Effector CD8-positive, alpha-beta T cell (primary cell): ENCODE measurements at places on chromosomes 7 and 10.
A peak's percentile ranks its signal among the peaks of the same experiment; 100 is the strongest.

GRCh38 chr10:112951359-112952281 lies 1.6 kb downstream of the TCF7L2 start:
- peak; percentile 29 for DNase-seq

DNA sequence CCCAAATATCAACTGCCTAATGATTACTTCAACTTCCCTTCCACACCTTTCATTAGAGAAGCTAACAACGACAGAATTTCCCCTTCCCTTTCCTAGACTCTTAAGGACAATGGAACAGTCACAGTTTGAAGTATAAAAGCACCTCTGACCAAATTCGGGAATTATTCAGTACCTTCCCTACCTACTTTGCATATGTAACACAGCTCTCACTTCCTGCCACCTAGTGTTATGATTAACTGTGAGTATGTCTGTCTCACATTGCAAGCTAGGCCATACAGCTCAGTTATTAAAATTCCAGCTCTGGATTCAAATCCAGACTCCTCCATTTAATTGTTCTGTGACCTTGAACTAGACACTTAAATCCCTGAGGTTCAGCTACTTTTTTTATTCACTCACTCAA lies 44.8 kb upstream of the HPSE2 start:
- no peak for DNase-seq

GRCh38 chr10:28111712-28112111 lies 112.8 kb upstream of the ODAD2 start:
- DNase-seq = no peak

DNA sequence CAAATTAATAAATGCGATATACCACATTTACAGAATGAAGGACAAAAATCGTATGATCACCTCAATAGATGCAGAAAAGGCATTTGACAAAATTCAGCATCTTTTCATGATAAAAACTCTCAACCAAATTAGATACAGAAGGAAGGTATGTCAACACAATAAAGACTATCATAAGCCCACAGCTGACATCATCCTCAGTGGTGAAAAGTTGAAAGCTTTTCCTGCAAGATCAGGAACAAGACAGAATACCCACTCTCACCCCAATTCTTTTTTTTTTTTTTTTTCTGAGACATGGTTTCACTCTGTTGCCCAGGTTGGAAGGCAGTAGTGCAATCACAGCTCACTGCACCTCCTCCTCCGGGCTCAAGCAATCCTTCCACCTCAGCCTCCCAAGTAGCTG lies 67.2 kb downstream of the TPST1 start:
- DNase-seq = no peak

DNA sequence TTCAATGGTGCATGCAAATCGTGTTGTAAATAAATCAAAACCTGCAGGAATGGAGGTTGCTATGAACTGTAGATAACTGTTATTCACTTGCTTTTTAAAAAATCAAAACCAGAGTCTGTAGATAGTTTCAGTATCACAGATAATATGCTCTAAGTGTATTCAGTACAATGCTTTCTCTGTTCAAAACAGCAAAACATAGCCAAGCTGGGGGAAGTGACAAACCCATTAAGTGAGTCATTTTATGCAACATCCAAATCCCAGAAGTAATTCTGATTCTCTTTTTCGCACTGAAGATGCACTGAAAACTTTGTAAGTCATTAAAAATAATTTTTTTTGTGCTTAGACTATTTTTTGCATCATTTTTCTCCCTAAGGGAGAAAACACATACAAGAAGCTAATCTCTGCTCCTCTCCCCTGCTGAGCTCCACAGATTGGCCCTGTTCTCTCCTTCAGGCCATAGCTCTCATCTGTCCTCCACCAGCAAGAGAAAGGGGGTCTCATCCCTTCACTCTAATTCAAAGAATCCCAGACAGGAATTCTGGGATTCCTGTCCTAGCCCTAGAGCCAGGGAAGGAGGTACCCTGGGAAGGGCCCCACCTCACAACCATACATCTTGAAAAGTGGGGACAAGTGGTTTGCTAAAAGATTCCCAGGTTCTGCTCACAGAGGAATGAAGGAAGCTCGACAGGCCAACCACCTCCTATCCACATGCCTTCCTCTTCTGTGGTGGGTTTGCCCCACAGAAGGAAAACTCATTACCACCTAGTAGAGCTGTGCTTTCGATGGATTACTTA lies 4.9 kb downstream of the PRTFDC1 start:
- DNase-seq = no peak

DNA sequence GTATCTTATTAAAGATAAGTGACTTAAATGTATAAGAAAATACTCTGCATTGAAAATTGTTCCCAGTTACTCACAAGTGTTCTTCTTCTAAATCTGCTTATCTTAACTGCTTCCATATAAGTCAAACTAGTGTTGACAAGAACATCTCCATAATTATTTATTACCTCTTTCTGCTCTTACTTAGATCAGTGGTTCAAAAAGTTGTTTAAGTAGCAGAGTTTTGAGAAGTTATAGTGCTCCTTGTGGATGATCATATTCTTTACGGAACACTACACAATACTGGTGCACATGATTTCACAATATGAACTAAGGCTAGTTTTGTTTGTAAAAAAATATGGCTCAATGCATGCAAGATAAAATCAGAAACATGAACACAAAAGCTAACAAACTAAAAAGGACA lies 168.4 kb downstream of the SEMA3D start:
- no peak for DNase-seq

- DNase-seq = no peak
Measured at GRCh38 chr10:103786020-103786419, 69.4 kb downstream of the SH3PXD2A start.

DNA sequence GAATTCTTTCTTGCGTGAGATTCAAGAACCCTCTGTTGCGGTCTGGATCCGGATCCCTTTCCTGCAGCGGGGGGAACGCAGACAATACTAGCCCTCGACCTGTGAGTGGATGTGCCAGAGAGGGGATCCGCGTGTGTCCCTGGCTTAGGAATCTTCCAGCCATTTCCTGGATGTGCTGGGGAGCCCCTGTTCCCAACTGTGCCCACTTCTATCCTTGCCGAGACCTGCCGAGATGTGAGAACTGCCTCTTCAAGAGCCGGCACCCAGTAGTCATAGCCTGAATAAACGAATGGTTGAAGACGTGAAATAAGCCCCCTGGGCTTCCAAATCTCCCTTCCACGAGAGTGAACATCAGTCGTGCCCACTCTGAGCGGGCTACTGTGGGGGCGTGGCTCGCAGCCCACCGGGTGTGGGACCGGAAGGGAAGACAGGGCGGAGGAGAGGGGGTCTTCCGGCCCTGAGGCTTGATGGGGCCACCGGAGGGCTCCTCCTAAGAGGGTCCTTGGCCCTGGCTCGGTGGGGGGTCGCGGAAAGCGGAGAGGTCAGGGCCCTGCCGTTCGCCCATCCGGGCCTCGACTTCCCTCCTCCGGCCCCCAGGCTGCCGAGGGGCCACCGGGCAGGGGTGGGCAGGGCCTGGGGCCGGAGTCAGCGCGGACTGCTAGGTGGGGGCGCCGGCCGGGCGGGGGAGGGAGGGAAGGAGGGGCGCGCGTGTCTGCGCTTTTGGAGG lies 1.3 kb upstream of the CCDC136 start:
- DNase-seq = peak; percentile 15

- DNase-seq = no peak
Measured at GRCh38 chr10:51956822-51957221, 257.4 kb upstream of the CSTF2T start.

DNA sequence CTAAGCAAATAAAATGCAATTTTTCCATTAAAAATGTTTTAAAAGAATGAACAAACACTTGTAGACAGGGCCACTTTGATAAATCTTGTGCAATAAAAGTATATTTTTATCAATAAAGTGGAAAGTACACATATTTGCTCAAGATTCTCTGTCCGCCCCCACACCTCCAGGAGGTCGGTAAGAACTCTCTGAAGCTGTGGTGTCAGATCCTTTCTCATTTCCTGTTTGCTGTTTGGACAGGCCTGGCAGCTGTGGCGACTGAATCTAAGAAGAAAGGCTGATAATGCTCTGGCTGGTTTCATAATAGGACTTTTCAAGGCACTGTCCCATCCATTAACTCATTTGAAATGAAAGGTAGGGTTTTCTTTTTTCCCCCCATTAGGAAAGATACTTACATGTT lies 15.3 kb upstream of the ASB4 start:
- no peak for DNase-seq

GRCh38 chr10:6564367-6564766 lies 15.7 kb downstream of the PRKCQ start:
- no peak for DNase-seq

DNA sequence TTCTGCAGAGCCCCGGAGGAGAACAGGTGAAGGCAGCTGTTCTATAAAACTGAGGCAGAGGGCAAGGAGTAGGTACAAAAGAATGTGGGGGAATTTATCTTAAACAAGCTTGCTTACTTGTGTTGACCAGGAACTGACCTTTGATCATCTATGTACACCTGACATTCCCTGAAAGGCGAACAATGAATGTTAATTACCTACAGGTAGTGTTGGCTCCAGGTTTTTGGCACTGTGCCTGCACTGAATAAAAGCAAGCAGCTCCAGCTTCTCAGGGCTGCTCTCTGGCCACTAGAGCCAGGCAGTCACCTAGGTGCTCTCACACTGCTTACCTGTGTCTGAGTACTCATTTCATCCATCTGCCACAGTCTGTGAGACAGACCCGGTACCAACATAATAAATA lies 87.0 kb downstream of the RAPGEF5 start:
- DNase-seq = no peak

DNA sequence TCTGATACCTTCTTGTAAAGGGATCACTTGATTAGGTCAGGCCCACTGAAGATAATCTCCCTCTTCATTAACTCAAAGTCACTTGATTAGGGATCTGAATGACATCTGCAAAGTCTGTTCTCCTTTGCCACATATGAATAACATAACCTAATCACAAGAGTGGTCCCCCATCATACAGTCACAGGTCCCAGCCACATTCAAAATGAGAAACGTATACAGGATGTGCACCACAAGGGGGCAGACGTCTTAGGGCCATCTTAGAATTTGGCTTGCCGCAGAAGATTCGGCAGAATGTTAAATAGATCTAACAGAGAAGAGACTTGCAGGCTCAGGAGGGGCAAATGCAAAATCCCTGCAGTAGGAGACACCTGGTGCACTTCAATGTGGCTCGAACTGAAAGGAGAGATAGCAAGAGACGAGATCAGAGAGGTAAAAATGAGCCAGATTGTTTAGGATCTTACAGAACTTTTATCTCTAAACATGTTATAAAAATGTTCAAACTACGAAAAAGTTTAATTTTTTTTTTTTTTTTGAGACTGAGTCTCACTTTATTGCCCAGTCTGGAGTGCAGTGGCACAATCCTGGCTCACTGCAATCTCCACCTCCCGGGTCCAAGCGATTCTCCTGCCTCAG lies 10.4 kb upstream of the SMC3 start:
- peak; percentile 41 for DNase-seq

DNA sequence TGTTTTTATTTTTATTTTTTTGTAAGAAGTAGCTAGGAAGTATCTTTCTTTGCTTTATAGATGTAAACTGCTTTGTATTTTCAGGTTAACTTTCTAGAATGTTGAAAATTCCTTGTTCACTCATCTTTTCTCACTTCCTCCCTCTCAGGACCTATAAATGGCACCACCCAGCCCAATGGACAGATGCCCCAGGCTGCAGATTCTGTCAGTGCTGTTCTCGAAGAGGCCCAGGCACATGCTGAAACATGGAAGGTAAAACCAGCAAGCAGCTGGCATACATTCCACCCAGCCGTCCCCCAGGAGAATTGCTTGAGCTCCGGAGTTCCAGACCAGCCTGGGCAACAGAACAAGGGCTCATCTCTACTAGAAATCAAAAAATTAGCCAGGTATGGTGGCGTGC lies 47.1 kb upstream of the PDSS1 start:
- DNase-seq = no peak

DNA sequence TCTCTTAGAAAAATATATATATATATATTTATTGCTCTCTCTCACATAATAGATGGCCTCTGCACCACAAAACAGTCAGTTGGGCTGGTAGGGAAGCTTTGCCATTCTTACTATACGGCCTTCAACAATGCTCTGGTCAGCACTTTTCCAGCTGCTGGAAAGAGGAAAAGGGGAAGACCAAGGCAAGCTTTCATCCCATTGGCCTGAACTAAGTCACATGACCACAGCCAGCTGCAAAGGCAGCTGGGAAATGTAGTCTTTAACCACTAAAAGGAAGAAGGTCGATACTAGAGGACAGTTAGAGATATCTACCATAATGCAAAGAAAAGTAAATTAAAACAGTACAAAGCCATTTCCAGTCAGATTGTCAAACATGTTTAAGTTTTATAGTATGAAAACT lies 58.4 kb upstream of the MACROH2A2 start:
- DNase-seq = no peak

GRCh38 chr7:55086413-55087201 lies 67.8 kb downstream of the EGFR start:
- no peak for DNase-seq

GRCh38 chr7:76997381-76998284 lies 34.5 kb downstream of the SPDYE17 start:
- DNase-seq = no peak
